ENCODE measurements at places on chromosomes 2 and 18.

- DNase-seq: no peak
Measured at GRCh38 chr2:165897726-165898125, 55.9 kb downstream of the TTC21B start.

- DNase-seq: peak; percentile 6
Measured at GRCh38 chr18:67864677-67865340, 348.3 kb upstream of the DSEL start.

GRCh38 chr2:41698678-41699422, 349.0 kb upstream of the PKDCC start:
- DNase-seq: peak; percentile 49

- DNase-seq: no peak
Measured at GRCh38 chr2:71647356-71647755, 194.0 kb downstream of the DYSF start.

- no peak for DNase-seq
Measured at GRCh38 chr2:210072493-210072892, 70.1 kb downstream of the RPE start.

DNA sequence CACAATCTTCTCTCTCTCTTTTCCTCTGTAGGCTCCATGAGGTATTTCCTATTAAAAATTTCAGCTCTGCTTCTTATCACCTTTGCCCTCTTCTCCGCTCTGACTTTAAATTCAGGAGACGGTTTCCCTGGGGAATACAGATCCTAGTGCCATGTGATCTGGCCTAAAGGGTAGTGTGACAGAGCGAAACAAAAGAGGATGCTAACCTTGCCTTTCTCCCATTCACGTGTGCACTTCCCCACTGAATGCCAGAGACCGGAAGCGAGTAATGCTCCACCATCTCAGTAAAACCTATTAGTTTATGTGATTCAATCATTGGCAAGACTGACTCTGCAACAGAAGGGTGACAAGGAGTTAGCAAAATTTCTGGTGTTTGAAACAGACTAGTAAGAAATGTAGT, 358.3 kb downstream of the ZNF521 start:
- no peak for DNase-seq

GRCh38 chr2:62797107-62797506, 91.6 kb downstream of the EHBP1 start:
- no peak for DNase-seq

DNA sequence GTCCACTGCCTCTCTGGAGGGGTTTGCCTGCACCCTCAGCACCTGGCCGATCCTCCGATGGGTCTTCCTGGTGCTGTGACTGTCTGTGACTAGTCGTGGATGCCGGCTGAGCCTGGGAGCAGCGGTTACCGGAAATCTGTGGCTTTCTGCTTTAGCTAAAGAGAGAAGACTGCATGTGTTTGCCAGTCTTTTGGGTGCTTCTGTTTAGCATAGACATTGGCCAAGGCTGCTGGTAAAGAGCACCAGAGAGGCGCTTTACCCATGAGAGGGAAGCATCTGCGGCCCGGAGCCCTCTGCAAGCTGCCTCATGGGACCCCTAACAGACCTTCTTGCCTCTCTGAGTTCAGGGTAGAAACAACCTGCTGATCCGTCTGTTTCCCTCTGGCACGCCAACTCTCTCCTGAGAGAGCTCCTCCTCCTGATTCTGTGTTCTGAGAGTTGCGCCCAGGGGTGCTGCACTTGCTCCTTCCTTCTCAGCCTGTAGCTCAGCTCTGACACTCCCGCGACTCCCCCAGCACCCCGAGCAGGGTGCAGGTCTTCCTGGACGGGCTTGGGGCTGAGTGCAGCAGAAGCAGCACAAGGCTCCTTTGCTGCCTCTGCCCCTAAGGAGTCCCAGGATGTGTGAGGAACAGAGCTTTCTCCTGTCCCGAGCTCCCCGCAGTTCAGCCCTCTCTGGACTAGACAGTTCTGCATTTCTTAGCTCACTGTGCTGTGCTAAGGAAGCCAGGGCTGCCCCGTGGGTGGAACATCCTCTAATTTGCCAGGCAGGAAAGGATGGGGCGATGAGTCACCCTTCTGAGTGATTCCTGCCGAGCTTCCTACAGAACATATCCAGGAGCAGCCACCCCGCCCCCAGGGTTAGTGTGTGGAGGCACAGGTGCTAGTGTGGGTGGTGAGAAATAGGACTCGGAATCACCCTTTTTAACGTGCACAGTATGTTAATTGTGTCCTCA, 203.2 kb downstream of the SH3RF3 start:
- DNase-seq: peak; percentile 82
